A549 treated with RU486 at 1 μM for 4 hours (cell line): ENCODE measurements at places on chromosomes 7 and 10. TPM values are rescaled to one million over a fixed set of nuclear protein-coding genes. Genes with fewer than 3 reads are reported as not detected.

Gene KCNH2
- 0.29 to 0.61 TPM (median 0.37 TPM) in 5 replicates for total RNA-seq

Gene UCMA
- total RNA-seq = not detected in 5 replicates

Gene ZNF273
- 1.3 to 2.8 TPM (median 2.6 TPM) in 5 replicates for total RNA-seq

Gene LGI1
- not detected in 5 replicates for total RNA-seq

Gene SUGCT
- total RNA-seq = 0.67 to 1.8 TPM (median 1.2 TPM) in 5 replicates

Gene ANXA11
- 167 to 255 TPM (median 199 TPM) in 5 replicates for total RNA-seq

Gene SAMD8
- 4.7 to 12.4 TPM (median 10.9 TPM) in 5 replicates for total RNA-seq

Gene OR2A5
- not detected in 5 replicates for total RNA-seq

Gene CNPY1
- not detected in 5 replicates for total RNA-seq

Gene ITPRID1
- total RNA-seq = not detected in 5 replicates

Gene GBX1
- 0.17 to 0.45 TPM in 2 of 5 replicates, not detected in the others for total RNA-seq

Gene FMC1
- total RNA-seq = 15.8 to 39.1 TPM (median 30.3 TPM) in 5 replicates

Gene DMBT1
- 0.05 to 0.11 TPM (median 0.09 TPM) in 5 replicates for total RNA-seq

Gene CACNB2
- total RNA-seq = not detected in 5 replicates

Gene AGAP9
- 8.0 to 9.7 TPM (median 9.2 TPM) in 5 replicates for total RNA-seq

Gene IDI1
- total RNA-seq = 17.0 to 33.5 TPM (median 27.9 TPM) in 5 replicates

Gene PON2
- total RNA-seq = 189 to 327 TPM (median 313 TPM) in 5 replicates

Gene CHST12
- 7.6 to 15.9 TPM (median 12.1 TPM) in 5 replicates for total RNA-seq

Gene CRCP
- total RNA-seq = 27.5 to 41.8 TPM (median 28.3 TPM) in 5 replicates

Gene SLC18A2
- not detected in 5 replicates for total RNA-seq

Gene SPDYE5
- not detected in 5 replicates for total RNA-seq

Gene MBLAC1
- 2.7 to 3.8 TPM (median 3.1 TPM) in 5 replicates for total RNA-seq

Gene HTR7
- 0.07 to 0.13 TPM (median 0.09 TPM) in 5 replicates for total RNA-seq

Gene C10orf53
- not detected in 5 replicates for total RNA-seq

Gene CPA4
- 6.5 to 9.6 TPM (median 6.8 TPM) in 5 replicates for total RNA-seq
